Left renal cortex interstitium (tissue), 4 donors: ENCODE measurements at places on chromosomes 1 and 21. TPM values are rescaled to one million over a fixed set of nuclear protein-coding genes. Genes with fewer than 3 reads are reported as not detected.

Gene CA6
- polyA plus RNA-seq, result 0.06 TPM

DNA sequence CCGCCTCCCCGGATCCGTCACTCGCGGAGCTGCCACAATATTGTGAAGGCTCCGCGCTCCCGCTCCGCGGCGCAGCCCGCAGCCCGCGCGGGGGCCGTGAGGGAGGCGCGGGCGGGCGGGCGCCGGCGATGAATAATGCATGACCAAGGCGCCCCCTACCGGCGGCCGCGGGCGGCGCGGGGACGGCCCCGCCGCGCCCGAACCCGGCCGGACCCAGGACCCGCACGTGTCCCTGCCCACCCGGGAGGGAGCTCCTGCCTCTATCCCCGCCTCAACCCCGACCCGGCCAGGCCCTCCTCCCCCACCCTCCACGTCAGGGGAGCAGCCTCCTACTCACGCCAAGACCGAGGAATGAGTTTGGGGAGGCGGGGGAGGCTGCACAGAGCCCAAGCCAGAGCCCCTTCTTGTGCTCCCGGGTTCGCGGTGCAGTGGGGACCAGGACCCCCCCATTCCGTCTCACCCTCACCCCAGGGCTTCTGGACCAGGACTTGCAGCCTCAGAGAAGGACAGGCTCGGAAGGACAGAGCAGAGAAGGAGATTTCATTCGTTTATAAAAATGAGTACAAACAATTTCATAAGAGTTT, 70.8 kb upstream of the CASZ1 start:
- no peak for DNase-seq

DNA sequence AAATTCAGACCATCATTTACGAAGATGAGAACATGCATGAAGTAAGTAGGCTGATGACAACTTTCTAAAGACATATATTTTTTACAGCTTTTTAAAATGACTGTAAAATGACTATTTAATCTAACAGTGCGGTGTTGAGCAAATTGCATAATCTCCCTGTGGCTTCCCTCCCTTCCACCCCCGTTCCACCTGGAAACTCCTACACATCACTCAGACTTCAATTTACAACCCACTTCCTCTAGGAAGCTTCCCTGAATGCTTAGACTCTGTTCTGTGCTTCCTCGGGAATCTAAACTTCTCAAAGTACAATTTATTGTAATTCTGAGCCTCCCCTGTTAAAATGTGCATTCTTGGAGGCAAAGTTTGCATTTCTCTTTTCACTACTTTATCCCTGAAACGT, 354.9 kb downstream of the DPYD start:
- DNase-seq, result no peak

DNA sequence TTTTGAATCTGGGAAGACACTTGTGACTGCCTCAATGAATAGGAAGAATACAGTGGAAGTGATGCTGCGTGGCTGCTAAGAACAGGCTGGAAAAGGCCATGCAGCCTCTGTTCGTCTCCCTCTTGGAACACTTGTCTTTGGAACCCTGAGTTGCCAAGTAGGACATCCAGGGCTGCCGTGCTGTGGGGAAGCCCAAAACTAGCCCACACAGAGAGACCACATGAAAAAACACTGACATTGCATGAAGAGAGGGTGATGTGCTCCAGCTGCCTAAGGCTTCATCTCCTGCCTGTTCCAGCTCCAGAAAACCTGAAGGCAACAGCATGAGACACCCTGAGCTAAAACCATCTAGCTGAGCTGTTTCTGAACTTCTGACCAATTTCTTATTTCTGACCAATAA, 61.1 kb upstream of the GNG4 start:
- DNase-seq, result no peak

DNA sequence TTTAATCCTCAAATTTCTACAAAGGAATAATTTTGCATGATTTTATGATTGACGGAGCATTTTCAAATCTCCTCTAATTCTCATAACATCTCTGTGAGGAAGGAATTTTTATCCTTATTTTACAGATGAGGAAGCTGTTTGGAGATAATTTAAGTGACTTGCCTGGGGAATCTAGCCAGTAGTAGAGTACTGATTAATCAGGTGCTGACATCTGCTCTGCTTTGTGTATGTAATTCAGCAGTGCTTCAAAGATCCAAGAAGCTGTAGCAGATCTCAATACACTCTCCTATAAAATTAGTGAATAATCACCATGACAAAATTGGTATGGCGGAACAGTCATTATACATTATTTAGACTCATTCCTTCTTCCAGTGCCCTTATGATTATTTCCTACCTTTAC, 46.0 kb downstream of the DPH5 start:
- no peak for DNase-seq

Gene KRTAP23-1
- not detected for polyA plus RNA-seq

DNA sequence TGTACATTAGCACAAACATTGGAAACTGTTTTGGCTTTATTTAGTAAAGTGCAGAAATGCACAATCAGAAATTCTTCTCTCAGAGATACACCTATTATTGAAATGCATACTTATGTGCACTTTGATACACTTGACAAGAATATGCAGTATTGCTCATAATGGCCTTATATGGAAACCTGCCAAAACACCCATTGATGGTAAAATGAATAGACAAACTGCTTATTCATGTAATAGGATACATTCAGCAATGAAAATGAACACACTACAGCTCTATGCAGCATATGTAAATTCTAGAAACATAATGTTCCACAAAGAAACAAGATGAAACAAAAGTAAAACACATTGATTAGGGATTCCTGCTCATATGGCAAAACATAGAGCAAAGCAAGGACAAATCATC, 223.9 kb downstream of the S1PR1 start:
- no peak for DNase-seq

Gene CELA3B
- polyA plus RNA-seq, result 0.31 TPM

- DNase-seq, result peak; percentile 23
Measured at GRCh38 chr1:114510274-114511031, 550 bp downstream of the TRIM33 start.

GRCh38 chr1:155113450-155113980, 14.2 kb upstream of the EFNA1 start:
- DNase-seq, result no peak

GRCh38 chr1:22618056-22618455, 18.4 kb upstream of the C1QA start:
- DNase-seq, result no peak

Gene SPTA1
- polyA plus RNA-seq, result 5.9 TPM

Gene APH1A
- 174 TPM for polyA plus RNA-seq

DNA sequence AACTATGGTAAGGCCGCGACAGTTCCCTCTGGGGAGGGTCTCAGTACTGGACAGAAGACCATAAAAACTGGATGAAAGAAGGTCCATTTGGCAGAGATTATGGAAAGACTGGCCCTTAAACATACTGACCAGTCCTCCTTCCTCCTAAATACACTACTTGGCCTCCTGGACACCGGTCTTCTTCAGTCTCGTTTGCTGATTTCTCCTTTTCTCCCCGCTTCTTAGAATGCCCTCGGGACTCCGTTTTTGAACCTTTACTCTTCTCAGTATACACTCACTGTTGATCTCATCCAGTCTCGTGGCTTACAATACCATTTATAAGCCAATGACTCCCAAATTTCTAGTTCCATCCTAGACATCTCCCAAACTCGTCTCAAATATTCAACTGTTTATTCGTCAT, 694 bp upstream of the MRPL9 start:
- no peak for DNase-seq

DNA sequence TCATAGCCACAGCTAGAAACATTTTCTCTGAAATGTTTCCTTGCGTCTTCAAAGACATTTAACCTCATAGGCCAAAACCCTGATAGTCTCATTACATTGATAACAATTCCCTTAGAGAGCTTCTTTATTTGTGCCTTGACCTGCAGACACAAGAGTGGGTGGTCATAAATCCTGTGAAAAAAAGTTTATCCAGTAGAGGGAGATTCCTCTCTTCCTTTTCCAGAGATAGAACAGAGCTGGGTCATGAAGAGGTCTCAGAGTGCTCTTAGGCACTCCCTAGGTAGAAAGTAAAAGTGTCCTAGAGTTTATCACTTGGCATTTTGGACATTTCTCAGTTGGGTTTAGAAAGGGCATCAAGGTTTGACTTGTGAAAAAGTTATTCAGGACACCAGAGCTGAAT, 426.1 kb downstream of the NUF2 start:
- no peak for DNase-seq

Gene SERINC2
- 38.4 TPM for polyA plus RNA-seq

GRCh38 chr1:20829531-20829930, 42.4 kb upstream of the HP1BP3 start:
- no peak for DNase-seq

DNA sequence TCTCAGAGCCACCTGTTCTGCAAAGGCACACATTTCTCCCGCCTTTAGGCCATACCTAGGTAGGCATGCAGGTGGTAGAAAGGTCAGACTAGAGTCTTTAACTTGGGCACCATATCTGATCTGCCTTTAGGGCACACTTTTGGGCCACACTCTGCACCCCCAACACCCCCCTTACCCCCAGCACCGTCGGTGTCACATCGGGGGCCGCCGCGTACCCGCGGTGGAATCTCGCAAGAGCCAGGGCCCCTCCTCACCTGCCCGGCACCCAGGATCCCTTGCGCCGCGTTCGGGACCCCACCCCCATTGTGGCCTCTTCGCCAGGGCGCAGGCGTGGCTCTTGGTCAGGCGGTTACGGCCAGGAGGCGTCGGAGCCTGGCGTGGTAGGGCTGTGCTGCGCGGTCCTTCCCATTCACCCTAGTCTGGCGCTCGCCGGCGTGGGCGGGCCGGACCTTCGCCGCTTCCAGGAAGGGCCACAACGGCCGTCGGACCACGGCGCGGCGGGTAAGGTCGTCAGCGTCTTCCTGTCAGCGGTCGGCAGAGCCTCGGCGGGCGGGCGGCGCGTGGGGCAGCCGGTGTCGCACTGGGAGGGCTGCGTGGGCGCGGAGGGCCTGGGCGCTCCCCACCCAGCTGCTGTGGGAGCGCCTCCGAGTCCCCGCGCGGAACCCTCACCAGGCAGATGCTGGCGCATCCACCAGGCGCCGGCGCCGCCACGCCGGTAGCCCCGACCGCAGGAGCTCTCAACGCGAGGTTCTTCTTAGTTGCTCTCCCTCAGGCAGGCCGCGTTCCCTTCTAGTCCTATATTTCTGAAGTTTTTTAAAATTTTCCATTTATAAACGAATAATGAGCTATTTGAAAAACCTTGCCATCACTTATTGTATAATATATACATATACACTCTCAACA, at the start of gene DNAH14:
DNAH14 (plus strand) TSS at position 341 of the 903 bp plus-strand sequence. CDS start 23,028 bp downstream, outside the sequence.
- DNase-seq, result peak; percentile 37

Gene ICOSLG
- 15.4 TPM for polyA plus RNA-seq

- DNase-seq, result no peak
Measured at GRCh38 chr1:167182571-167183320, 37.9 kb upstream of the POU2F1 start.

Gene PIAS3
- polyA plus RNA-seq, result 48.0 TPM

DNA sequence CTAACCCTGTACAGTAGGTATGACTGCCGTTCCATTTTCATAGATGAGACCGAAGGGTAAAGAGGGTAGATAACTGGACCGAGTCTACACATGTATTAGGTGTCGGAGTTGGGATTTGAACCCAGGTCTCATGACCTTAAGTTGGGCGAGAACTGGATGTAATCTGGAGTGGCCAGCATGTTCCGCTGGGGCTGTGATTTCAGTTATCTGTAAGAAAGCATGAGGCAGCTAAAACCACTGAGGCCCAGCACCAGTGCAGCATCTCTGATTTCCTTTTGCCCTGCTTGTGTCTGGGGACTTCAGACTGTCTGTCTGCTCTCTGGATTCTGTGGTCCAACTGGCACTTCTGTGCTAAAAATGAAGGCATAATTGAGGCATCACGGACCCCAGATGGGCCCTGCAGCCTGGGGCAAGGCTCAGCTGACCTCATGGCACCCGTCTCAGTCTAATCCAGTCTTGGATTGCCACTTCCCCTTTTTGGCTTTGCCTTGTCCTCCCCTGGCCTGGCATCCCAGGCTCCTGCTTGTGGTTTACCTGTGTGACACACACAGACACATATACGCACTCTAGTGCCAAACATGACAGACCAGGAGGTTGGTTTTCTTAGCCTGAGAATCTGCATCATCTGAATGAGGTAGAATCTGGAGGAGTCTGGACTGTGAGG, 180.2 kb downstream of the KIF26B start:
- no peak for DNase-seq

DNA sequence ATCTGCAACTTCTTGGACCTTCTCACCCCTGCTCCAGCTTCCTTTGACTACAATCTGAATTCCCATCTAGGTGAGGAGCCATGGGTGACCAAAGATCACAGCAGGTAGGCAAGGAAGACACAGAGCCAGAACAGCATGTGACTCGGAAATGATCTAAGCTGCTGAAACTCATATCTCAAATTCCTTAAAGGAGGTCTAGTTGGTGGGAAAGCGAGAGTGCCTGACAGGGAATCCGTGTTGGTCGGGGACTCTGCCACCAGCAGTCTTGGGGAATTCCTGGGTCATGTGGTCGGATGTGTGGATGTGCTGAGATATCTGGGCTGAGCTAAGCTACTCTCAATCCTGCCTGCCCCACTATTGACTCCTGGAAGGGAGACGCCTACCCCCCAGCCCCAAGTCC, 3.2 kb upstream of the NUAK2 start:
- DNase-seq, result no peak
